ENCODE measurements at places on chromosomes 5 and 9.

DNA sequence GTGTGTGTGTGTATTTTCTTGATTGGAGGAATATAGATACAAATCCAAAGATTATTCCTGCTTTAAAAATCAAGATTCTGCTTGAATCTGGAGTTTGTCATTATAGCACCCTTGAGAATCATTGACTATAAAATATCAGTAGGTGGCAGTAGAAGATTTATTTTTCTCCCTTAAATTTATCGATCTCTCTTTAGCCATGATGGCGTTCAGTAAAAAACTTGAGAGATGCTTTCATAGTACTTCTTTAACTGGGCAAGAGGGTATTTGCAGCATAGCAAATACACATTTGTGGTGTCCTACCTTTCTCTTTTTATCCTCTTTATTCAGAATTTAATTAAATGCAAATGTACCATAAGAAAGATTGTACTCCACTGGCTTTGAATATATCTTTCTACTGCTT, 307.7 kb downstream of the ADGRV1 start:
- DNase-seq = no peak

- no peak for DNase-seq
Measured at GRCh38 chr5:131751506-131751905, 45.3 kb downstream of the FNIP1 start.

DNA sequence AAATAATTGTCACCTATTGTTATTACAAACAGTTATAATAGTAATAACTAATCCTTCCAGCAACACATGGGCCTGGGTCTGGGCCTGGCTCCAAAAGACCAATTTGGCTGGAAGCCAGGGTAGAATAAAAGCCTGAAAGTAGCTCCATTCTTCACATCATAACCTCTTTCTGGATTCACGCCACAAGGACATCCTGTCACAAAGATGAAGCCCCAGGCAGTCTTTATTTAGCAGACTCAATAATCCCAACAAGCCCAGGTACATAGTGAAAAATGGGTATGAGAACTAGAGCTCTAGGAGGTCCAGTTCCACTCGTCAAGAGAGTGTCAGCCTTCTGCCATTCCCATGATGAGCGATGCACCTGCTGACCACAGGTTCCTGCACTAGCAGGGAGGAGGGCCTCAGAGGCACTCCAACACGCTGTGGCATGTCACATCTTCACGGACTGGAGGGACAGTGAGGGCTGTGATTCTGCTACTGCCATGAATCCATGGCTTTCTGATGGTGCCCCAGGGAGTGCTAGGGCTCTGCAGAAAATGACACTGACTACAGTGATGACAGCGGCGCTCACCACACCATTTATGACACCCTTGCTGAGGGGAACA, 124.9 kb downstream of the SPOCK1 start:
- peak; percentile 44 for DNase-seq

- DNase-seq = no peak
Measured at GRCh38 chr5:88389338-88390095, 120.9 kb upstream of the TMEM161B start.

DNA sequence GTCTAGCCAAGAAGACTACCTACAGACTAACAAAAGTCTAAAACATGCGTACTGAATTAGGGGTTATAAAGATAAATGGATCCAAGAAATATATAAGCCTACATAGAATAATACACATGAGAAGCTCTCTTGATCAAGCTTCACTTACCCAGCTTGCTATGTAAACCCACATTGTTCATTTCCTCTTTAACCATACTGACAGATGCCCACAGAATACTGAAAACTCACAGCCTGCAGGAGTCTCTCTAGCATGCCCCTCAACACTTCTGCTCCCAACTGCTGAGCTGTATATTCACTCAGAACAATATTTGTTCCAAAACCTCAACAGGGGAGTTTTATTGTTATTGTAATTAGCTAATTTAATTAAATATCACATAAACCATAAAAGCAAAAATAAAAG, 52.4 kb downstream of the RFX3 start:
- no peak for DNase-seq

DNA sequence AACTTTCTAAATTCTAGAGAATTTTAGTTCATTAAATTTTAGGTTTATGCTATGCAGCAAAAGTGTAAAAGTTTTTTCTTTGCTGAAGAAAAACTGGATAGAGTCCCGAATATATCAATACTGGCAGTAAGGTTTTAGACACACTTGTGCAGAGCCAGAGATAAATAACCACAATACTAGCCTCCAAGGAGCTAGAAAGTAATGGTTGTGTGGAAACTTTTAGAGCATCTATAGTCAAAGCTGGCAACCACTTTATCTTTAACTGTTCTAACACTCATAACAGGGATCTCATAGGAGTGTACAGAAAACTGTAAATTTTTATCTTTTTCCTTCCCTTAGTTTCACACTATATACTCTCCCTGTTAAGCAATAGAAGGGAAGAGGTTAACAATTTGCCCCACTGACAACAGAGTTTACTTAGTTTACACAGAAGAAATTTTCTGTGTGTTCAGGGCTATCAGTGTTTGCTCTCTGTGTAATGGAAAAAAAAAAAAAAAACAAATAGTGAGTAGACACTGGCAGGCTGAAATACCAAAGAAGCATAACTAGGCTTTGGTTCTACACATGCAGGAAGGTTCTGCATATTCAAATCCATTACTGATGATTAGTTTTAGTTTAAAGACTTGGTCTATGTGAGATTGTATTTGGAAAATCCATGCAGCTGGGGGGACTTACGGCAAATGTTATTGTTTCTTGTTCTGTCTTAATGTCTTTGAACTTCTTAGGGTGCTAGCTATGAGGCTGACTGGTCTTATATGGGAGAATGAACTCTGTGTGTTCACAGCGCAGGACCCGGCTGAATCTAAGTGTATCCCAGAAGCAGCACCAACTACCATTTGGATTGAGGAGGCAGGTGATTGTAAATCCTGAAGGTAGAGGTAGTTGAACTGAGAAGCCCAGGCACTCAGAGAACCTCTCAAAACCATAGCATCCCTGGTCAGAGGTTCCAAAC, 187.6 kb downstream of the PCSK1 start:
- no peak for DNase-seq

GRCh38 chr9:128550226-128550625, 2.2 kb upstream of the SPTAN1 start:
- DNase-seq = no peak

DNA sequence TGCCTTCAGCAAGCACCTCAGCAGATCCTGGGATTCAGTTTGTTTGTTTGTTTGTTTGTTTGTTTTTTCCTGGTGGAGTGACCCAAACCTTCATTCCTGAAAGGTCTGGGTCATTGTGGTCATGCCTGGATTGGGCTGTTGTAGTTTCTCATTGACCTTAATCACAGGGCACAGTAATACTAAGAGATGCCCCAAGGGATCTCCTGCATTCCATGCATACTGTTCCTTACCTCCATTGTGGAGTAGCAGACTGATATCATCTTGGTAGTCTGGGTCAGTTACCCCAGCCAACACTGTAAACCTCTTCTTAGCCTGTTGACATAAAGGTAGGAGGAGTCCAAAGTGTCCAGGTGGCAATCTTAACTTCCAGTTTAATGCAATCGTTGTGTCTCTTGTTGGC, 1466.7 kb upstream of the CDH9 start:
- no peak for DNase-seq

GRCh38 chr5:168002116-168002515, 289.3 kb upstream of the WWC1 start:
- DNase-seq = no peak

DNA sequence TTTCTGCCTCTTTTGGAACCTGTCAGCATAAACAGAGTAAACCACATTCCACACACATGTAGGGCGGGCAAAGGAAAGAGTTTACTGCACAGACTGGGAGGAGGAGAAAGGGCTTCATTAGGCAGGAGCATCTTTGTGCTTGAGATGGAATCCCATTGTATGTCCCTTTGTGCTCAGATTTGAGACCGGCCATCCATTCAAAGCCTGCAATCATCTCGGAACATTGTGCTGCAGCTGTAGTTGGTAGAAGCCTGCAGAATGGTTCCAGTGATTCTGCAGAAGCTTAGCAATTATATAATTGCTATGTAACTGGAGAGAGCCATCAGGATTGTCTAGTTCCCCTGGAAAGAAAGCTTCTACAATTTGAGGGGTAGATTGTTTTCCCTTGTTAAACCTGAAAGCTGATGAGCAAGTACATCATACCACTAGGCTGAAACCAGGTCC, 16.5 kb downstream of the ZNF462 start:
- DNase-seq = no peak

DNA sequence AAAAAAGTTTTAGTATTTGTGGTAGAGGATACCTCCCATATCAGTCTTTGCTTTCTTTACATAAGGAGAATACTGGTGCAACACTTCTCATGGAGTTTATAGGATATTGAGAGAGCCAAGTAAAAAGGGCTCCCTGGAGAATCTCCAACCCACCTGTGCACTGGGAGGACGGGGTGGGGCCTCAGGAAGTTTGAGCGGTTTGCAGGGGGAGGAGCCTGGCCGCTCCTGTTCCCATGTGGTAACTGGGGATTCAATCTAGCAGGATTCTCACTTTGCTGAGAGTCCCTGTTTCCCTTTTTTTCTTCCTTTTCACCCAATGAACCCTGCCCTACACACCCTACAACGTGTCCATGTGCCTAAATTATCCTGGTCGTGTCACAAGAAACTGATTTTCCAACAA, 82.8 kb downstream of the APTX start:
- DNase-seq = no peak

DNA sequence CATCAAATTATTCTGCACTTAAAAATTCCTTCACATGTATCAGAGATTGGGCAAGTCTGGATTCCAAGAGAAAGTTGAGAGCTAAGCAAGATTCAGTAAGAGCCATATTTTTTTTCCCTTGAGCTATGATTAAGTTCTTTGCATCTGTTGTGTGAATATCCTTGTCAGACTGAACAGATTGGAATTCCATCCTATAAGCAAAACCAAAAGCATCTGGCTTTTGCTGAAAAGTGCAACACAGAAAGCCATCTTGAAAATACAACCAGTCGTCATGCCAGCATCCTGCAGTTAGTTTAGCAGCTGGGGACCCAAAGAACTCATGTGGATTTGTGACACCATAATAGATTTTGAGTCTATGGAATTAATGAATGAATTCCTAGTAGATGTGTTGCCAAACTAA, 316.9 kb downstream of the MTRR start:
- no peak for DNase-seq

DNA sequence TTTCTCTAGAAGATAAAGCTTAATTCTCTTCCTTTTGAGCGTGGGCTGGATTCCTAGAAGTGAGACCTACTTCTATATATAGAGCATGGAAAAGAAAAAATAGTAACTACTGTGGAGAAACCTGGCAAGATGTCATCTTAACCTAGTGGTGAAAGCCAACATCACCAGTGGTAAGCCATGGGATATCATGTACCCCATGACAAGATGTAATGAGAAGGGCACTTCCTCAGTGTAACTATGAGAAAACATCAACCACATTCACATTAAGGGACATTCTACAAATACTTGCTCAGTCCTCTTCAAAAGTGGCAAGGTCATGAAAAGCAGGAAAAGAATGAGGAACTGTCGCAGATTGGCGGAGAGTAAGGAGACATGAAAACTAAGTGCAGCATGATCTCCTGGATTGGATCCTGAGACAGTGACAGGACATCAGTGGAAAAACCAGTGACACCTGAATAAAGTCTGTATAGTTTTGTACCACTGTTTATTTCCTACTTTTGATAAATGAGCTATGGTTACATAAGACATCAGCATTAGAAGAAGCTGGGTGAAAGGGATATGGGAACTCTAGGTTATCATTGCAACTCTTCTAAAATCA, 65.4 kb downstream of the PRRC1 start:
- no peak for DNase-seq

- DNase-seq = no peak
Measured at GRCh38 chr9:96149533-96150280, 152.3 kb downstream of the HSD17B3 start.

GRCh38 chr5:153400931-153401330, 89.5 kb upstream of the GRIA1 start:
- no peak for DNase-seq

DNA sequence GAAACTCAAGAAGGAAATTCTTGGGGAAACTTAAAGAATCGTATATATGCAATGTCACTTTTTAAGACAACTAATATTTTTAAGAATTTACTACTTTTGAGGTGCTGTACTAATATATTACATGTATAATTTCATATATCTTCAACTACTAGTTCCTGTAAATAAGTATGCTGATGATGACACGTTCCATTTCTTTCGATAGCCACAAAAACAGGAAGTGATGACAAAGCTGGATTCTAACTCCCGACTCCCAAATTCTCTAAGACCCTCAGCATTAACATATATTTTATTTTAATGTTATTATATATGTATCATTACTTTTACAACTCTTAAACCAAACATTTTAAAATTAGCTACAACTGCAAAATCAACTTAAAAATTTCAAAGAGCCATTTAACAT, 74.8 kb downstream of the STK32A start:
- DNase-seq = no peak

DNA sequence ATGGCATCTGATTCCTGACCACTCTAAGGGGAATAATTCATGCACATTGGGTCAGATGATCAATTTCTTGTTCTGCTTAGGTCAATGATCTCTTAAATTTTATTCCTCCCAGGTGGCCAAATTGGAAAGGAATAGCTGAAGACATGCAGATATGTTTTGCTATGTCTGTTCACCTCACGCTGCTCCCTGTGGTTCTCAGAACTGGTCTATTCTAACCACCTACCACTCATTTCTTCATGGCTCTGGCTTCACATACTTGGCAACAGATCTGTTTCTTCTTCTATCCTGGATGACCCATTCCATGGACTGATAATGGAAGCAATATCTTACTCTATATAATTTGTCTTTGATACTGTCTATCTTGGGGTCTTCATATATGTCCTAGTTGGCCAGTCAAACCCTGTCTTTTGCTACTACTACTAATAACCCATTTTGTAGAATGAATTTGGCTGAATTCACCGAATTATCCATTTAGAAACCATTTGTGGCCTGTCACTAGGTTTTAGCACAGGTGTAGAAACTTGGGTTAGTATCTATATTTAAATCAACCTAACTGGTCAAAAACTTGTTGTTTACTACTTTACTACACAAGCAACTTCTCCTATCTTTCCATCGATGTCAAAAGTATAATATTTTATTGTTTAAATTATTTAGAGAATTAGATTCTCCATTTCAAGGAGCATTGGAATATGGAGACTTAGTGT, 650.9 kb downstream of the TLE4 start:
- DNase-seq = no peak

GRCh38 chr9:126687930-126688461, 74.3 kb downstream of the LMX1B start:
- DNase-seq = no peak

GRCh38 chr5:174272671-174273070, 227.2 kb downstream of the NSG2 start:
- DNase-seq = no peak

- DNase-seq = no peak
Measured at GRCh38 chr5:136206361-136206760, 13.4 kb upstream of the SMIM32 start.

- DNase-seq = no peak
Measured at GRCh38 chr5:124658867-124659557, 87.4 kb downstream of the ZNF608 start.
